KBM-7 (cell line): ENCODE measurements at places on chromosomes 5 and 9.

DNA sequence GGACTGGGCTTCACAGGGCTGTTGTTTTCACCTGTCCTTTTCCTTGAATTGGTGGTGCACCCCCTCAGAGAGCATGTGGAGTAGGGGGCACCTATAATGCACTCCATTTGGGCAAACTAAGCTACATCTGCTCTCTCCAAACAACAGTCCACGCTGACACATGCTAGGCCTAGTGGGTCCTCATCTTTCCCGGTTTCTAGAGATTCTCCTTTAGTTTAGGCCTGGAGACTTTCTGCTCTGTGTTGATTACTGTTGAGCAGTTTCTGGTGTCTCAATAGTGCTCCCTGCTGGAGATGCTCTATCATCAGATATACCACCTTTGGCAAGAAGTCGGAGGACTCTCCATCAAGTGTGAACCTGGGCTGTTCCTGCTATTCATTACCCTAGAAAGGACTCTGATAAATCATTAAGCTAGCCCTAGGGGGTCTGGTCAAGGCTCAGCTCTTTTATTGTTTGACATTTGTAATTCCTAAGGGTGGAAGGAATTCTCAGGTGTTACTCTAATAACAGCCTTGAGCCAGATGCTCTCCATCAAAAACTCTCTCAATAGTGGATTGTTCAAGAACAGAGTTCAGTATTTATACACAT lies 64.0 kb upstream of the FYB1 start:
- peak; percentile 86 for DNase-seq

DNA sequence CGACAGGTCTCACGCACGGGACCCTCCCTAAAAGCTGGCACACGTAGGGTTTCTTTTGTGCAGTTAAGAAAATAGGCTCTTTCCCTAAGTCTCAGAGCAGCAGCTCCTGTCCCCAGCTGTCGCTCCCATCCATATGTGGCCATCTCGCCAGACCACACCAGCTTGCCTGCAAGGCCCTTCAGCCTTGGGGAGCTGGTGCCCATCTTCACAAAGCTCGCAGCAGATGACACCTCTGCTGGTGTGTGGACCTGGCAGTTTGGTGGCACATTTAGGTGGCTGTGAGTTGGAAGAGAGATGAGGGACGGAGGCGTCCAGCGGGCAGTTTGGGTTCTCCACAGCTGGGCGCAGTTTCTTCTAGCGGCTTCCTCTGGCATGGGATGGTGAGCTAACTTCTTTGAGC lies 239.0 kb downstream of the FANCC start:
- no peak for DNase-seq

DNA sequence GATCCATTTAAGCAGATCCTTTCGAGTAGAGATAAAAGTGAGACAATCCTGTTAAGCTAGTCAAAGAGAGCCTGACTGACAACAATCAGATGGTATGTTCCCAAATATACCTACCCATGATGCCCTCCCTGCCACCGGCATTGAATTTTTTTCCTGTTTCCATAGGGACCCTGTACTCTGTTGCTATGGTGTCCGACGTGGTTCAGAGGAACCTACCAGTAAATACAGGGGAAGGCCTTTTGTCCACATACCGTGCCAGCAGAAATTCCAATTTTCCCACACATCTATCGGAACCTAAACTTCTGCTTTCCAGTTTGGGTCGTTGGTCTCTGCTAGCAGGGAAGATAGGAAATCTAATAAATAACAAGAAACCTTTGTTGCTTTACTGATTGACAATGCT lies 64.7 kb downstream of the MEGF10 start:
- DNase-seq, result no peak

DNA sequence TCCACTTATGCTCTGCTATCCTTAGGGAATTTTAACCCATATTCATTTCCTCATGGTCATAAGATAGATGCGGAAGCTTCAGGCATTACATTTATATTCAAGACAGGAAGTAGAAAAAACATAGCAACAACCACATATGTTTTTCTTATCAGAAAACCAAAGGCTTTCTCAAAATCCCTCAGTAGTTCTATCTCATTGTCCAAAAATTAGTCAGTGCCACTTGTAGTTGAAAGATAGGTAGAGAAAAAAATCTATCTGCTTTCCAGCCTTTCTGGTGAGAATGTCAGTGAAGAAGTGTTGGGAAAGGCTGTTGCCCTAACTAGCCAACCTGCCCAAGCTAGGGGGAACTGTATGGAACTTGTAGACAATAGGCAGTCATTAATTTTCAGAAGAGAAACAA lies 23.5 kb upstream of the MOCS2 start:
- no peak for DNase-seq

DNA sequence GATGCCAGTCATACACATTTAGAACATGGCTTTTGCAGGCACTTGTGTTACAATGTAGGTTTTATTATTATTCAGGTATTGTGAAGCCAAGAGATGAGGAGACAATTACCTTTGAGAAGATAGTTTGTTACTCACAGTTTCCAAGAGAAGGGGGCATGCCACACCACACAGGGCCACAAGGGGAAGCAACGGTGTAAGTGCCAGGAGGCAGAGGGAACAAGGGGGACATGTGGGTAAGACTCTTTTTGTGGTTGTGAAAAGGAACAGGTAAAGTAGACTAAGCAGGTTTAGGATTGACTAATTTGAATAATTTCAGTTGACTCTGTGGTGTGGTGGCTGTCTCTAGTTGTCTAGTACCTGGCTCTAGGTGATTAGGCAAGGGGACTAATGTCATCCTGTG lies 191.2 kb downstream of the TRPM6 start:
- no peak for DNase-seq

GRCh38 chr5:73143716-73144115 lies 23.3 kb downstream of the TMEM171 start:
- no peak for DNase-seq

DNA sequence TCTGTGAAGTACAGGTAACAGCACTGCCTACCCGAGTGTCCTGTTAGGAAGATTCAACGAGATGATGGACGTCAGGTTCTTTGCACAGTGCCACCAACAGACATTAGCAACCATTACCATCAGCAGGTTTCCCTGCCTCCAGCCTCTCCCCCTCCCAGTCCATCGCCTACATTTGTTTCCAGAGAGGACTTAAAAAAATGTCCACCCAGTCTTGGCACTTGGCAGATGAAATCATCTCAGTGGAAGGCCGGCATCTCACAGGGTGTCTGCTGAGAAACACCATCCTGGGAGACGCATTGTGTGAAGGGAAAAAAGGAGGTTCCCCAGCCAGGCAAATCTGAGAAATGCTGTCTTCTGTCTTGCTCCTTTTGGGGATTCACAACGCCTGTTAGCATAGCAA lies 58.2 kb downstream of the CRB2 start:
- DNase-seq, result no peak

DNA sequence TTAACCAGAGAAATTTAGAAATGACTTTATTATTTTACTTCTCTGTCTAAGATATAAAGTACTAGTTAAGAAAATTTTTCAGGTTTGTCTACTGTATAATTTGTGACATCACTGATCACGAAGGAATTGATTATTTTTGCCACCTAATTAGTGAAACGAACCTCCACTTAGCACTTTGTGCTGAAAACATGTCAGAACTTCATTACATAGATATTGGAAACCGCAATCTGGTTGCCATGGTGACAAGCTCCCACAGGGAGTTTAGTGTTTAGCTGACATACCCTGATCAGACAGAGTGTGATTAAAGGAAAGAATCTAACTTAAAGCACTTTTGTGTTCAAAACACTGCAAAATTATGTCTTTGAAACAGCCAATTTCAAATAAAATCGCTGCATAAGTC lies 668.4 kb upstream of the CCNG1 start:
- DNase-seq, result no peak
